Stimulated activated CD4-positive, alpha-beta T cell treated with anti-CD3 and anti-CD28 coated beads, TNF-alpha, amount 100 ng/mL, for 4 hours (primary cell): ENCODE measurements at places on chromosomes 5 and 9.

DNA sequence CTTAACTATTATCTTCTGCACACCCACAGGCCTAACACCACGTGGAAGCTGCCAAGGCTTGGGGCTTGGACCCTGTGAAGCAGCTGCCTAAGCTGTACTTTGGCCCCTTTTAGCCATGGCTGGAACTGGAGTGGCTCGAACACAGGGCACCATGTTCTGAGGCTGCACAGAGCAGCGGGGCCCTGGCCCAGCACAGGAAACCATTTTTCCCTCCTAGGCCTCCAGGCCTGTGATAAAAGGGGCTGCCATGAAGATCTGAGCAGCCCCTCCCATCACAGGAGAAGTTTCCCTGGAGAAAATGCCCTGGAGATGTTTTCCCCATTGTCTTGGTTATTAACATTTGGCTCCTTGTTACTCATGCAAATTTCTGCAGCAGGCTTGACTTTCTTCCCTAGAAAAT, 126.3 kb downstream of the MELK start:
- no peak for DNase-seq

DNA sequence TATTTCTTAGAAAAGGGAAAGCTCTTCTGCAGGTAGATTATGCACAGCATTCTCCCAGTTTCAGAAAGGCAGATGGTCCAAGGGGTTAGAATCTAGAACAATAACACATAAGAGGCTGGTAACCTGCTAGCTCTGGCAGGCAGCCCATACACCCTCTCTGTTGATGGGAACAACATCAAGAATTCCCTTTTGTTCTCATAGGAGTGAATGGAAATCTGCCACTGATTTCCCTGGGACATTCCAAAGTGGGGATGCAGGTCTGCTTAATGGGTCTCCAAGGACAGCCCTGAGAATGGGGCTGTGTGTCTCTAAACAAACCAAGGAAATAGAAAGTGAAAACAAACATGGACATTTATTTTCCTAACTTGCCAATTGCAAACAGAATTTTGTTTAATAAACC, 456.8 kb downstream of the EBF1 start:
- DNase-seq, result no peak

DNA sequence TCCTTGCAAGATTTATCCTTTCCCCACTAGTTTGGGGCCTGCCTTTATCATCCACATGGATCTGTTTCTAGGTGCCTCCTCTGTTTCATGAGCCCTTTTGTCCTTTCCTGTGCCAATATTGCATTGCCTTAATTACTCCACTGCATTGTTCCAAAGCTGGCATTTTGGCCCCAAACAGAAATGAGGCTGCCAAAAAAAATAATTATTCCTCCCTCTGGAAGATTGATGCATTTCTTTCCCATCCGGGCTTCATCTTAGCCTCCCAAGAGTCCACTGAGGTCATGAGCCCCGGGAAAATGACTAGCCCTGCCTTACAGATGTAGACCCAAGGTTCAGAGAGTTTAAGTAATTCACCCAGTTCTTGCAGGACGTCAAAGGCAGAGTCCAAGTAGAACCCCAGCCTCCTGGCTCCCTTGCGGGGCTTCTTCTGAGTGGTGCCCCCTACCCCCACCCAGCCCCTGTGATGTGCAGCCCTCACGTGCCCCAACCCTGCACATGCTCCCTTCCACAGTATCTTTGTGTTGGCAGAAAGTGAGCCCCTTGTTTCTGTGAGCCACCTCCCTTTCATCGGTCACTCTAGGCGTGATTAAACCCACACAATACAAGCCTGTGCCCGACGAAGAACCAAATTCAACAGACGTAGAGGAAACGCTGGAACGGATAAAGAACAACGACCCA, 62.1 kb downstream of the TMOD1 start:
- DNase-seq, result no peak

DNA sequence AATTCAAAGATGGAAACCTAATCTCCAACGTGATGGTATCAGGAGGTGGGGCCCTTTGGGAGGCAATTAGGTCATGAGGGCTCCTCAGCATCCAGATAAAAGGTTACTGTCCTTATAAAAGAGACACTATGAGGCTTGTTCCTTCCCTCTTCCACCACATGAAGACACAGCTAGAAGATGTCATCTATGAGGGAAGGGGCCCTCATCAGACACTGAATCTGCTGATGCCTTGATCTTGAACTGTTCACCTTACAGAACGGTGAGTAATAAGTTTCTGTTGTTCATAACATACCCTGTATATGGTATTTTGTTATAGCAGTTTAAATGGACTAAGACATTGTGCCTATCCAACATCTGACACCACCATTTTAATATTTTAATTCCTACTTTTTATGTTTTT, 19.7 kb upstream of the CCNH start:
- DNase-seq, result no peak

DNA sequence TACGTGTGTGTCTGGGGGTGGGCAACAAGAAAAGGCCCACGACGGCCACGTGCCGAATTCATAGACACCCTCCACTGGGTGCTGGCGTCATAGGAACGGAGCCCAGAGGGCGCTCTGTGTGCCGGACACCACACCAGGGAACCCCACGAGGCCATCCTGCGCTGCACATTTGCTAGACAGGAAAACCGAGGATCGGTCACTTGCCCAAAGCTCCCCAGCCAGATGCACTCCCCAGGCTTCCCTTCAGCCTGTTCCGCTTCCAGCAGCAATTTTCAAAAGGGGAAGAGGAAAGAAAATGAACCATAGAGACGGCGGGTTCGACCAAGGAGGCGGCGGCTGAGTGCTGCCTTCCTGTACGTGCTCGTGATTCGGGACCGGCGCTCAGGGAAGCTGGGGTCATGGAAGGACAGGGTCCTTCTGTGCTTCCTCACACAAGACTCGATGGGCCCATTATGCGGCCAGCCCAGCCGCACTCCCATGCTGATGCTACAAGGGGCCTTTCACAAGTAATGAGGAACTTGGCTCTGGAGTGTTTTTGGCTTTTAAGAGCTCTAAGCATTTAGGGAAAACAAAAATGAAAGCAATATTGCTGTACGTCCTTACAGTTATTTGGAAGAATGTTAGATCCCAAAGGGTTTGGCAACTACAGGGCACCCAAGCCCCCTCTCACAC, 124.6 kb upstream of the SARDH start:
- DNase-seq, result no peak

DNA sequence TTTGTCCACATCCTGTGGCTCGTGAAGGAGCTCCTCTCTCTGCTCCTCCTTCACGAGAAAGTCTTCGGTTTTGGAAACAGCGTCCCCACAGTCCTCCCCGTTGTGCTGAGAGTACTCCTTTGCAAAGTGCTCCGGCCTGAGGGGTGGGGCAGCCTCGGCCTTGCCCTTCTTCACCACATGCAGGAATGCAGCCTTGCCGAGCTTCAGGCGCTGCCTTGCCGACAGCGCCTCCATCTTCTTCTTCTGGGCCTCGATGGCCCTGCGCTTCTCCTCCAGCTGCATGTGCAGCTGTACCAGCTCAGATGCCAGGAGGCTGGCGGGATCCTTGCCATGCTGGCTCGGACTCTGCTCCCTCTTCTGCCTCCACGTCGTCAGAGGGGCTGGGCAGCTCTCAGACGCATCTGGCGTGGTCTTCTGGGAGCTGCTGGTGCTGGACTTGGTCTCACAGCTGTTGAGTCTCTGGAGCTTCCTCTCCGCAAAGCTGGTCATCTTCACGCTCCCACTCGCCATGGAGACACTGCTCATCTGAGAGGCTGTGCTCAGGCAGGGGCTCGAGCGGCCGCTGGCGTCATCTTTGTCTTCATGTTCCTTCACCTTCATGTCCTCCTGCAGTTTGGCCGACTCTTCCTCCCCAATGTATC, 85.5 kb downstream of the CAMSAP1 start:
- no peak for DNase-seq

DNA sequence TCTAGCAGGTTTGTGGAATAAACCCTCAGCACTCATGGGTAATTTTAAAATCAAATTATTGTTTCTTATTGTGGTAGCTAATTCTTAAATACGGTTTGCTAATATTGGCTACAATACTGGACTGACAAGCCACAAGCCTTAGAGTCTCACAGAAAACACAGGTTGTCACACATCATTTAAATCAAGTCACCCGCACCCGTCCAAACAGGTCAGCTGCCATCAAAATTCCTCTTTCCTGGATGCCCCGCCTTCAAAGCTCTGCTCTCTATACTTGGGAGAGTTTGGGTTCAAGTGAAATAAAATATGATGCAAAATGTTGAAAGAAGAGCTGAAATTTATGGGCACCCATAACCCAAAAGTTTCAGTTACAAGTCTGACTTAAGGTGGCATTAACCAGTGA, 12.3 kb upstream of the SUSD1 start:
- DNase-seq, result no peak
